Right atrium auricular region (tissue), 2 donors: ENCODE measurements at places on chromosomes 2 and 18. TPM values are rescaled to one million over a fixed set of nuclear protein-coding genes. Genes with fewer than 3 reads are reported as not detected.

Gene TMEM163
- total RNA-seq: 8.9 TPM

Gene ERBB4
- total RNA-seq: 22.4 TPM

Gene FKBP1B
- total RNA-seq: 5.0 TPM

Gene KIF1A
- total RNA-seq: 43.7 TPM

Gene CNGA3
- not detected for total RNA-seq

Gene MTA3
- 12.9 TPM for total RNA-seq

Gene ANTXR1
- total RNA-seq: 27.3 TPM

Gene RUFY4
- total RNA-seq: 0.12 TPM

Gene IL1RL1
- 65.3 TPM for total RNA-seq

Gene OSR1
- total RNA-seq: 55.7 TPM

Gene MAP4K3
- 28.9 TPM for total RNA-seq

Gene ABCG8
- total RNA-seq: not detected

Gene CXCR4
- 11.9 TPM for total RNA-seq

Gene C1GALT1C1L
- 0.98 TPM for total RNA-seq

Gene OSBPL1A
- 57.0 TPM for total RNA-seq
